ENCODE measurements at places on chromosomes 7 and 10.
A peak's percentile ranks its signal among the peaks of the same experiment; 100 is the strongest.

DNA sequence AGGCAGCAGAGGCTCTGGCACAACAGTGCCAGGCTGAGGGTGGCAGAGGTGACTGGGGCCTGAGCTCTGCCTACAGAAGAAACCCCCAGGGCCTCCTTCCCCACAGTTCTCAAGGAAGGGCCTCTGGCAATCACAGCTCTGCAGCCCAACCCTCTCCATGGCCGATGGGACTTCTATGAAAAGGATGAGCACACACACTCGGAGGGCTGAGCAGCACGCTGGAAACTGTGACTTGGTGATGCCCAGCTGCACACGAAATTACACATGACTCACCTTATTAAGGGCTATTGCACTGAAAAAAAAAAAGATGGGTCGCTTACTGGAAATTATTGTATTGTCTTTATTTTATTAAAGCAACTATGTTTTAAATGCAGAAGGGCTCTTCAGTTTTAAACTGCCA is 42.9 kb upstream of the LRRC18 start:
- H3K27me3 ChIP-seq, result no peaks in the 10 kb centered on the region
- no peak overlapping the region for H3K4me3 ChIP-seq
- DNase-seq, result no peak

DNA sequence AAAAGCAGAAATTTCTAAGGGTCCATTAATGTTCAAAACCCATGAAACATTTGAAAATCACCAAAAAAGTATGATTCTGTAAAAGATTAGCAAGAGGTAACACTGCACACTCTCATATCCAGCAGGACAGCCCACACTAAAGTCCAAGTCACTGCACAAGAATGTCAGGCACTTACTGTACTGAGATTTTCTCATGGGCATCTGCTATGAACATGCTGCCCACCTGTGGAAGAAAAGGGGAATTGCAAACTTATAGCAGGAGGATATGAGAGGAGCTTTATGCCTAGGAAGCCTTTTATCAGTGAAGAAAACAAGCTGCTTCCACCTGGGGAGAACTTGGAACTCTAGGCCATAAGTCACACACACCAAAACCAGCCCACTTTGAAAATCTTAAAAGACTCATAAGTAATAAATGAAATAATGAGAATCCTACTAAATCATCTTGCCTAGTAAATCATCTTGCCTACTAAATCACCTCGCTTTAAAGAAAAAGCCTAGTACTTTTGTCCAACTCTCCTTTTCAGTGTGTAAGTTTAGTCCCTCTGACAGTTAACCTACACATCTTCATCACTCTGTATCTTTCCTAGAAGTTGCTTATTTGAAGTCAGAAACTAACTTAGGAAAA is 46.1 kb downstream of the ARMH3 start:
- DNase-seq, result peak; percentile 56
- no peaks in the 10 kb centered on the region for H3K4me1 ChIP-seq
- H3K27ac ChIP-seq, result no peak overlapping the region
- no peaks in the 10 kb centered on the region for H3K27me3 ChIP-seq

DNA sequence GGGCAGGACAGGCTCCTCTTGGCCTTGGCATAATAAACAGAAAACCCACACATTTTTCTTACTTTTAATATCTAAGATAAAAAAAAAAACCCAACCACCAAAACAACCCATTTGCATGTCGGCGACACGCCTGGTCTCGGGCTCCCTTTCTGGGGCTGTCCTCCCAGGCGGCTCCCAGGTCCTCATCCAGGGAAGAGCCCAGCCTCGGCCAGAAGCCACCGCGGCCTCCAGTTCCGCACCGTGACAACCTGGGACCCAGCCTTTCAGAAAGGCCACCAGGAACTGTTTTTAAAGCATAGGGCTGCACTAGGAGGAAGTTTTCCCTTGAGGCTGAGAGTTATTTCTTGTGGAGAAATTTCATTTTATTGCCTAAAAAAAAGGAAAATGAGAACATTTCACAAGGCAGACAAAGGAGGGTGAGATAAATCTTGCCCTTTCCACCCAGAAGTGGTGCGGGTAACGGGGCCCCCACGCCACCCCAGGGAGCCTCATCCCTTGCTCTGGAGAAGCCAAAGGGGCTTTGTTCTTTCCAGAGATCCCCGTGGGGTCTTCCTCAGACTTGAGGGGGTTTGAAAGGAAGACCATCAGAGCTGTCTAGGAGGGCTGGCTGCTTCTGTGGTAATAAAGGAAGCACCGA is 39.2 kb upstream of the MKRN1 start:
- H3K4me1 ChIP-seq, result peaks cover 4% of the 10 kb centered on the region
- H3K27me3 ChIP-seq, result no peaks in the 10 kb centered on the region
- no peak for DNase-seq
- no peaks in the 10 kb centered on the region for H3K36me3 ChIP-seq

DNA sequence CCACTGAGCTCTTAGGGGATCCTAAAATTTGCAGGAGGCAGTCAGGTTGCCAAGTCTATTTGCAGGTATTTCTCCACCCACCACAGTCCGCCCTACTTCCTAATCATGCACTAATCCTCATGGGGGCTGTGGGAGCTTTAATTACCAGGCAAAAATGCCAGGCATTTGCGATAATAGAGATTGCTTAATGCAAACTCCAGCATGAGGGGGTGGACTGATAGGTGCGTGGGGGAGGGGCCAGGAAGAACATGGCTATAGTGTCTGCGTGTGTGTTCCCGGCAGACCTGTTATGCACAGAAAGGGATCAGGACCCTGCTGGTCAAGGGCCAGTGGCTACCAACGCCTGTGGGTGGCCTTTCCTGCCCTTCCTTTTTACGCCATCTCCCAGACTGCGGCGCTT is 15.6 kb upstream of the AQP1 start:
- no peak for DNase-seq
- no peaks in the 10 kb centered on the region for H3K27me3 ChIP-seq
- H3K27ac ChIP-seq, result no peak overlapping the region
- peaks cover 3% of the 10 kb centered on the region for H3K4me1 ChIP-seq
- H3K36me3 ChIP-seq, result no peaks in the 10 kb centered on the region

DNA sequence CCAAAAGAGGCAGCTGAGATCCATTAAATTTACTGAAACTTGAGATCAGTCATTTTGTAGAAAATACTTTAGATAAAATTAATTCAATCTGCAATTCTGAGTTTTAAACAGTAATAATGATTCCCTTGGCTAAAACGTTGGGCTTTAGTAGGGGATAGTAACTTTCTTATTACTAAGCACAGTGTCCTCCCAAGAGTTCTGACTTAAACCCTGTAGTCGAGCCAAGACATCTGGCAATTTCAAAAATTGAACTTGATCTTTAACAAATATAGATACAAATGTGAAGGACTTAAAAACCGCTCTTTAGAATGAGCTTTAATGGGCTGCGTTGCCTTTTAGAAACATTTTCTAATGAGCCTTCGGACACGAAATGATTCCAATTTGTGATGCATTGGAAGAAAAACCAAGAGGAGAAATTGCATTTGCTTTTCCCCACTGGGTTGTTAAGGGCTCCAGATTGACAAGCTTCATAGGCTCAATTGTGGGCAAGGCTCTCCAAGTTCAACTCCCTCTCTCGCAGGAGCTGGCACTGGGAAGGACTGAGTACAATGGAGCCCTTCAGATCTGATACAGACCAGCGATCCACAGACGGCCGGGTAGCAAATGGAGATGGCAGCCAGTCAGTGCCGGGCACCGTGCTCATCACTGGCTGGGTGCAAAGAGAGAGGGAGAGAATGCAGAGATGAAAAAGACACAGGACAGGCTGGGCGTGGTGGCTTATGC is 921.3 kb upstream of the AUTS2 start:
- no peak for DNase-seq
- no peaks in the 10 kb centered on the region for H3K27me3 ChIP-seq
- H3K4me3 ChIP-seq, result no peak overlapping the region
- no peaks in the 10 kb centered on the region for H3K36me3 ChIP-seq
- no peaks in the 10 kb centered on the region for H3K4me1 ChIP-seq

DNA sequence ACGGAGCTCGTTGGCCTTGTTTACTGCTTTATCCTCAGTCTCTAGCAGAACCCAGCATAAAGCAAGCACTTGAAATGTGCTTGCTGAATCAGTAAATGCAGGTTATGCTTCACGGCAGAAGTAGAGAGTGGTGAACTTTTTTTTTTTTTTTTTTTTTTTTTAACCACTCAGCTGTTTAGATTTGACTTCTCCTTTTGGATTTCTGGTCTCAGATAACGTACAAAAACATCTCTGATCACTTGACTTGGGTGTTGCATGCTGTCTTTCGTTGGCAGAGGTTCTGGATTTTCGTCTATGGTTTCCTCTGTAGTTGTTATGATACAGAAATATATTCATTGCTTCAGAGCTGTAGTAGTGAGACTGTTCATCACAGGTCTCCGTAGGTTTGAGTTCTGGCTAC is 242.5 kb upstream of the HABP2 start:
- H3K27ac ChIP-seq, result no peak overlapping the region
- no peaks in the 10 kb centered on the region for H3K4me1 ChIP-seq
- H3K4me3 ChIP-seq, result no peak overlapping the region
- DNase-seq, result no peak
- H3K36me3 ChIP-seq, result no peaks in the 10 kb centered on the region

DNA sequence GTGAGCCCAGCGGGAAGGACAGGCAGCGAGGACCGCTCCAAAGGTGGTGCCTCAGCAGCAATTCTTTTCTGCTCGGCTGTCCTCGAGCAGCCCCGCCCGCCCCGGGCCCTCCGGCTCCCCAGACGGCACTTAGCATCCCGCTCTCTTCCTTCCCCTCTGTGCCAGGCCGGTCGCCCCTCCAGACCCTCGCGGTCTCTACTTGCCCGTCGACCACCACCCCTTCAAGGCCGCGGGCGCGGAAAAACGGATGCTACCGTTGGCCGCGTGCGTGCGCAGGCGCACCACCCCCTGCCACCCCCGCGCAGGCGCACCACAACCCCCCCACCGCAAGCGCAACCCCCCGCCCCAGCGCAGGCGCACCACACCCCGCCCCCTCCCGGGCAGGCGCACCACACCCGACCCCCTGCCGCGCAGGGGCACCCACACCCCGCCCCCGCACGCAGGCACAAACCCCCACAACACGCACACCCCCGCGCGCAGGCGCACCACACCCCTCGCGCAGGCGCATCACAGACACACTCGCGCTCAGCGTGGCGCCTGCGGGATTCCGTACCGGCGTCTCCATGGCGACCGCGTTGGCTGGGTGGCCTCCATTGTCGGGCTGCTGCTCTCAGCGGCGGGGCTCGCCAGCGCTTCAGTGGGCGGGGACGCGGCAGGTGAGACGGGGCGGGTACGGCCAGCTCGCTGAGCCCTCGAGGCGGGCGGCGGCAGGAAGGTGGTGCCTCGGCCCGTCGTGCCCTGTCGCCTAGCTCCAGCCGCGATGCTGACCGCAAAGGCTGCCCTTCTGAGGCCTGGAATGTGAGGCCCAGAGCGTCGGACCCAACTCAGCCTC is at the start of gene LRRC27:
Gene LRRC27, plus strand, starts transcription at position 593 of the 832 bp plus-strand sequence. CDS start 1,332 bp downstream, outside the sequence.
- H3K4me1 ChIP-seq, result peaks cover 57% of the 10 kb centered on the region
- peak within 1 kb of the TSS; percentile 84 for H3K4me3 ChIP-seq
- DNase-seq, result peak; percentile 99
- peaks cover 36% of the 10 kb centered on the region for H3K36me3 ChIP-seq

DNA sequence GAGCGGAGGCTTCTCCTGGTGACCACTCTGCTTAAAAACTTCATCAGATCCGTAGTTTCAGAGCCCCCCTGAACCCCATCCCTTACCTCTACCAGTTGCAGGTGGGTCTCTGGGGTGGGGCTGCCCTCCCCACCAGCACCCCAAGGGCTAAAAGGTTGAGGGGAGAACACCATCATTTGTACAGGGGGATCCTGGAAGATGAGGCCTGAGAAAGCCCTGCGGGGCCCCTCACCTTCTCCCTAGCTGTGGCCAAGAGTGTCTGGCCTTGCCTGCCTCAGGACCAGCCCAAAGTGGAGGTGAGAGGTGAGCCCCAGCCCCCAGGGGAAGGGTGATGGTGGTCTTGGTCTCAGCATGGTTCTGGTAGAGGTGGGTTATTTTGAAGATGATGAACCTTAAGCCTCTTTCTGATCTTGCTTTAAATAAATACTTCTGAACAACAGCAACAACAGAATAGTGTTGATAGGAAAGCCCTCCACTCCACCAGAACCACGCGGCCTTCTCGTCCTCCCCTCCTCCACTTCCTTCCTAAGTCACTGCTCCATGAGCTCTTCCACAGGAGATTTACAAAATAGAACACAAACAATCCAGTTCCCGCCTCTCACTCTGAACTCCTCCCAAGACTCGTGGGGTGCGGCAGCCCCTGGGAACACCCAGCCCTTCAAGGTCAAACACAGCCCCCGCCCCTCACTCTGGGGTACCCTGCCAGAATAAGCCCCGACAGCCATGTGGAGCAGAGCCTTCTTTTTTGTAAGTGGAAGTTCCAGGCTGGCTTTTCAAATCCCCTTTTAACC is 169.1 kb downstream of the EGFR start:
- DNase-seq, result no peak
- H3K36me3 ChIP-seq, result no peaks in the 10 kb centered on the region
- H3K4me3 ChIP-seq, result no peak overlapping the region
- H3K4me1 ChIP-seq, result no peaks in the 10 kb centered on the region

DNA sequence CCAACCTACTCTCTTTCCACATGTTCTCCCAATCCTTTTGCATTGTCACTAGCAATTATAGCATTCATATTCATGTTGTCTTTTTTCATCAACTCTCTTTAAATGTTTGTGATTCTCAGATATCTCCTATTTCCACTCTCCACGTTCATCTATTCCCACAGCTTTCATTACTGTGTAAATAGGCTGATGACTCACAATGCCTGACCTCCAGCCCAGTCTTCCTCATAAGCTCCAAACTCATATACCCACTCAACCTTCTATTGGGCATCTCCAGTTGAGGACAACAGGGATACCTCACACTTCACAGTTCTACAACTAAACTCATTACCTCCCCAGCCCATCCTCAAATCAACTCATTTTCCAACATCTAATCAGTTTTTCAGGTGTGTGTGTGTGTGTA is 194.1 kb downstream of the DGKI start:
- H3K27ac ChIP-seq, result no peak overlapping the region
- H3K36me3 ChIP-seq, result no peaks in the 10 kb centered on the region
- H3K27me3 ChIP-seq, result peaks cover 5% of the 10 kb centered on the region
- no peak overlapping the region for H3K4me3 ChIP-seq

DNA sequence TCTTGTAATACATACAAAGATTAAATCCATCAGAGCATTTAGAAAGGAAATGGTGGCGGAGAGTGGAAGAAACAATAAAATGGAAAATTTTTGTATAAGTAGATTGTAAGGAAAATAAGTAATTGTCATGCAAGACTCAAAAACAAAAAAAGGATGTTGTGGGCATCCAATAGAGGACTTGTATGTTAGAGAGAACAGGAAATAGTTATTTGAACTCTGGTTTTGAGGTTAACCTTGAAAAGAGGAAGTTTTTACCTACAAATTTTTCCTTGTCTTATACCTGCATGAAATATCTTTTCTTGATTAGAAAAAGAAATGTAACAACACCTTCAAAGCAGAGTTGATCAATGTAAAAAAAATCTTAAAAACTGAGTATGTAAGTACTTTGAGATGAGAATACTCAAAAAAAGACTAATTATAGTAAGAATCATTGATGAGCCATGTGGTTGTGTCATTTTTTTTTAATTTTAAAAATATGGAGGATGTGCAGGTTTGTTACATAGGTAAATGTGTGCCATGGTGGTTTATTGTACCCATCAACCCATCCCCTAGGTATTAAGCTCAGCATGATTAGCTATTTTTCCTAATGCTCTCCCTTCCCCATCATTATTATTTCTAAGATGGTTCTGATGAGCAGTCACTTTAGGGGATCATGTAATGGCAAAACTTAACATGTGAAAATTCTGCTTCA is 11.9 kb downstream of the TMEM106B start:
- DNase-seq, result no peak
- no peaks in the 10 kb centered on the region for H3K27me3 ChIP-seq
- H3K27ac ChIP-seq, result peak overlapping the region; percentile 80
- H3K36me3 ChIP-seq, result peaks cover 83% of the 10 kb centered on the region

Data from activated CD8-positive, alpha-beta T cell treated with anti-CD3 and anti-CD28 coated beads, Interleukin-2, amount 10 ng/mL, durations not matched to agents 7 days and 5 days (primary cell).